Omental fat pad (tissue), 4 donors: ENCODE measurements at places on chromosomes 16 and 17.

GRCh38 chr17:3927628-3928340, 11.5 kb upstream of the P2RX1 start:
- no peak for DNase-seq

DNA sequence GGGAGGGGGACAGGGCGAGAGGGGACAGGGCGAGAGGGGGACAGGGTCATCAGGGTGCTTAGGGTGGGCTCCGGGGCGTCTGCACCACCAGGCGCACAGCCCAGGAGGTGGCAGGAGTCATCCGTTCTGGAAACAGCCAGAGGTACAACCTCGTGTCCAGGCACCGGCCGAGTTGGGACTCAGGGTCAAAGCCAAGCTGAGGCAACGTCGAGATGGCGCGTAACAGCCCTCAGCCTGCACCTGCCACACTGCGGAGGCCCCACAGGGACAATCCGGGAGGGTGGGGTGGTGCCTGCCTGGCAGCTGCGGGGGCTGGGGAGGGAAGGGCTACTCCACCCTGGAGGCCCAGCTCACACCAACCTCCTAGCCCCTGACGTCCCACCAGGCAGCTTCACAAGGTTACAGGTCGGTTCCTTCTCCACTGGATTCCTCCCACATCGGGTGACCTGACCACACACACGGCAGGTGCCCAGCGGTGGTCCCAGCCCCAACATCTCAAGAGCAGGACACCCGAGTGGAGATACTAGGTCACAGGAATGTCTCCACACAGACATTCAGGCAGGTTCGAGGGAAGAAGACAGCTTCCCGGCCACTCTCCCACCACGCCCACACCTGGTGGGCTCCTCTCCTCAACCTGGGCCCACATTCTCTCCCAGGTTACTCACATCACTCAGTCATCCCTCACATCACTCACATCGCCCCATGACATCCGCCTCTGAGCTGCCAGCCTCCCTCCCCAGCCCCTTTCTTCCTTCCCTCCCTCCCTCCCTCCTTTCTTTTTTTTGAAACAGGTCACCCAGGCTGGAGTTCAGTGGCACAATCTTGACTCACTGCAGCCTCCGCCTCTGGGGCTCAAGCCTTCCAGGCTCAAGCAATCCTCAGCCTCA, 47.3 kb downstream of the RPH3AL start:
- DNase-seq, result no peak

GRCh38 chr17:69547947-69548346, 133.4 kb downstream of the MAP2K6 start:
- no peak for DNase-seq

- DNase-seq, result no peak
These were observed 22.7 kb downstream of the LIG3 start for GRCh38 chr17:35002876-35003551.

GRCh38 chr16:86448306-86448890, 61.9 kb upstream of the FOXF1 start:
- DNase-seq, result no peak

DNA sequence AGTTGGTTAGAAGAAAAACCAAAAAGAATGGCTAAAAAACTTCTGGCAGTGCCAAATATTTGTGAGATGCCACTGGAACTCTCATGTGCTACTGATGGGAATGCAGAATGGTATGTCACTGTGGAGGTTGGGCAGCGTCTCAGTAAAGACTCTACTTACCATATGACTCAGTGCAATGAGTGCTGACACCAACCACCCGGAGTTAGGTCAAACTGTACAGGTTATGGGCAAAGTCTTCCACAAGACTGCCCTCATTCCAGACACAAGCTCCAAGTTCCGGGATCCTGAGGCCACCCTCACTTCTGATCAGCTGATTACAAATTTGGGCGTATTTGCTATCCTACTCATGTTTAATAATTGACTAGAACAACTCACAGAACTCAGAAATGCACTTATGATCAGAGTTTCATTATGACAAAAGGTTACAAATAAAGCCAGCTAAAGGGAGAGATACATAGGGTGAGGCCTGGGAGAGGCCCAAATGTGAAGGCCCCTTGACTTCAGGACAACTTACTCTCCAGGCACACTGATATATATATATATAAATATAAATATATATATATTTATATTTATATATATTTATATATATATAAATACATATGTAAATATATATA, 114.9 kb downstream of the TRIM37 start:
- DNase-seq, result no peak

GRCh38 chr16:88846088-88846487, 10.7 kb downstream of the GALNS start:
- DNase-seq, result no peak

DNA sequence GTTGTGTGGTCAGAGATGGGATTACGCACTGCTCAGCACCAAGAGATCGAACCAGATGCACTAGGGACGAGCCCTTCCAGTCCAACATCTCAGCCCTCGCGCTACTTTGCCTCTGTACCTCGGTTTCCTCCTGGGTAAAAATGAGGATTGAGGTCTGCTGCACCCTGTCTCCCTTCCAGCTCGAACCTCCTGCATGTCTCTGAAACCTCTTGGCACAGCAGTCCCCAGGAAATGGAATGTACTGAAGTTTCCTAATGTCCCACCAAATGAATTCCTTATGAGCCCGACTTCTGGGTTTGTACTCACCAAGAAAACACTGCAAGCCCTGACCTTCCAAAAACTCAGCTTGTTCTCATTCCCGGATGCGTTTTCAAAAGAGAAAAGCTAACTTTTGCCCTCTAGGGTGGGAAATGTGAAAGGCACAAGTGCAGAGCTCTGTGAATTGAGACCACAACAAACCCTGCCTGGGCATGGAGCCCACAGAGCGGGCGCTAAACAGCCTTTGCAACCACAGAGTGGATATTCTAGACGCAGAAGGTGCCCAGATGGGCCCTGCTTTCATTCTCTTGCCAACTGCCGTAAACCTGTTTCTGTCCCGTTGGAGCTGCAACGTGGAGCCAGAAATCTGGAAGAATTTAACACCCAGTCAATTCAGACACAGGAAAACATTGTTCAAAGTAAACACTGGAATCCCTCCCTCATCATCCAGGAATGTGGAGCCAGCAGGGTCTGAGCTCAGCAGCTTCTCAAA, 10.3 kb downstream of the CDRT4 start:
- no peak for DNase-seq

DNA sequence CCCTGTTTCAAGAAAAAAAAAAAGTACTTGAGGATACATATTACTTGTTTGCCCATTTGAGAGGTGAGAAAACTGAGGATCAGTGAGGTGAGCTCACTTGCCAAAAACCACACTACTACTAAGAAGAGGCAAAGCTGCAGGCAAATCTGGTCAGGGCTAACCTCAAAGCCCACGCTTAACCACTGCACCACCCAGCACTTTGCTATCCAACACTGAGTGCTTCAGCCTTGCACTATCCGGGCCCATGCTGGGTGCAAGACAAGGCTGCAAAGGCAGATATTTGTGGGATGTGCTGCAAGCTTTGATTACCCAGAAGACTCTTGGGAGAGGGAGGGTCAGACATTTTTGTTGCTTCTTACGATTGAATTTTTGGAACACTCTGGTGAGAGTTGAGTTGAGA, 23.6 kb upstream of the NLRP1 start:
- no peak for DNase-seq

GRCh38 chr17:82970067-82970466, 109.3 kb upstream of the METRNL start:
- DNase-seq, result no peak

GRCh38 chr17:80717720-80718083, 173.1 kb downstream of the RPTOR start:
- DNase-seq, result no peak

- no peak for DNase-seq
These were observed 526.0 kb downstream of the MAF start for GRCh38 chr16:79074541-79074940.
